T-helper 1 cell (primary cell): ENCODE measurements at places on chromosomes 12 and 14.

GRCh38 chr12:91515944-91516694, 333.5 kb upstream of the DCN start:
- no peak for DNase-seq

- DNase-seq: no peak
Observed at GRCh38 chr14:81331229-81332021, 68.7 kb downstream of the STON2 start.

- DNase-seq: no peak
Observed at GRCh38 chr12:31603546-31604009, 12.6 kb upstream of the DENND5B start.

GRCh38 chr12:101743242-101743641, 4.0 kb upstream of the SYCP3 start:
- DNase-seq: no peak

DNA sequence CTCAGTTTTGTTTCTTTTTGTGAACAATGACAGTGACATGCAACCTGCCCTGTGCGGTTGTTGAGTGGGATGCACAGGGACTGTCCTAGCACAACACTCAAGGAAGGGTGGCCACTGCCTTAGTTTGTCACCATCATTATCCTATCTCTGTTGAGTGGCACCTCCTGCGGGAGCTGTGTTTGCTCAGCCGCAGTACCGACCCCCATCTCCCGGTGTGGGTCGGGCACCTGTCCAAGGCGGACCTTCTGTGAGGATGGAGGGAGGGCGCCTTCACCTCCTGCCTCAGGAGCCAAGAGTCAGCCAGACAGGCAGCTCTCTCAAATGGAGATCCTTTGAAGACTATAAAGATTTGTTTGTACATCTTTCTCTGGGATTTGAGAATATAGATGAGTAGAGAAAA, 142.1 kb downstream of the TSPAN9 start:
- DNase-seq: no peak

DNA sequence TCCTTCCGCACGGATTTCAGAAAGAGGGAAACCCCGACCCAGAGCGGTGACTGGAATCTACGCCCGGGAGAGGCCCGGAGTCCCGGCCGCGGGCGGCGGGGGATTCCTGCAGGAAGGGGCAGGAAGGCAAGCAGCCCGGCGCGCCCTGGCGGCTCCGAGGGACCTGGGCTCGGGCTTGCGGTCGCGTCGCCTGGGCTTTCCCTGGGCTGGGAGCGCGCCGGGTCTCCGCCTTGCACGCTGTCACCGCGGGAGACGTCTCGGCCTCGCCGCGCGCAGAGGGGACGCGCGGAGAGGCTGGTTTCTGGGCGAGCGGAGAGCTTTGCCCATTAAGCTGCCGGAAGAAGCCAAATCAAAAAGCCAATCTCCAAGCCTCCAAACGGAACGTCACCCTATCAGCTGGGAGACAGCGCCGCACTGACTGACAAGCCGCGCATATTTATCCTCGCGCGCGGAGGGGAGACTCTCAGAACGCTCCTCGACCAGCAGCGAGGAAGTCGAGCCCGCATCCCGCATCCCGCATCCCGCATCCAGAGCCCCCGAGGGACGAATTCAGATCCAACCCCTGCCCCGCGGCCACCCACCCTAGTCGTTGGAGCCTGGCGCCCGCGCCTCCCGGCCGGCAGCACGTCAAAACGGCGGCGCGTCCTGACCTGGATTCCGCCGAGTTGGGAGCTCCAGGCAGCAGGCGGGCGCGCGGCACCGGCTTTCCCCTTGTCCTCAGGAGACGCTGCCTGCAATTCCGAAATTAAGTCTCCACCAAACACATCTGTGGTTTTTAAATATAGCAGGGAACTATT, at the start of gene SLC8A3:
Gene SLC8A3 (minus strand): TSS at position 293 of the 797 bp plus-strand sequence. CDS start 20,529 bp downstream, outside the sequence.
- DNase-seq: peak; percentile 11

- DNase-seq: no peak
Observed at GRCh38 chr12:76135456-76135855, 51.0 kb upstream of the NAP1L1 start.
